ENCODE measurements at places on chromosomes 5 and 9. TPM values are rescaled to one million over a fixed set of nuclear protein-coding genes. Genes with fewer than 3 reads are reported as not detected.

LRRC70 gene
- 18.0 TPM for total RNA-seq

KCNMB1 gene
- 0.54 TPM for total RNA-seq

PLAC8L1 gene
- total RNA-seq: 0.38 TPM

C9orf50 gene
- total RNA-seq: 0.09 TPM

ARL14EPL gene
- total RNA-seq: not detected

SYK gene
- not detected for total RNA-seq

CDX1 gene
- not detected for total RNA-seq

SLC27A6 gene
- total RNA-seq: 0.09 TPM

OSMR gene
- 9.7 TPM for total RNA-seq

FOXD4L5 gene
- 0.09 TPM for total RNA-seq

PCDHGC3 gene
- 10.3 TPM for total RNA-seq

MAMDC2 gene
- 10.2 TPM for total RNA-seq

SLC4A9 gene
- total RNA-seq: not detected
